CD4-positive, alpha-beta T cell (primary cell): ENCODE measurements at places on chromosomes 5 and 9.
A peak's percentile ranks its signal among the peaks of the same experiment; 100 is the strongest.

DNA sequence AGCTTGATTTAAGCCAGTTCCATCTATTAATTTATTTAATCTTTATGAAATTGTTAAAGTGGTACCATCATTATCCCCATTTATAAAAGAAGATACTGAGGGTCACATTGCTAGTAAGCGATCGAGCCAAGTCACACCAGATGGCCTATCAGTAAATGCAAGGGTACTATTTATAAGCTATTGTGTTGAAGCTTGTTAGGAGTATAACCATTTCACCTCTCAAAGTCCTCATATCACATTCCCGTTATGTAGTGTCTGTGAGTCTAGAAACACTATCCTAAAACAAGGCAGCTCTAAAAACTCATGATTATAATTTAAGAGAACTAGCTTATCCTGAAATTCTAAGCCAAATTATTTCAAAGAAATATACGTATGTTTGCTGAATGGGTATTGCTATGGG is 1161.8 kb downstream of the EFNA5 start:
- no peak for DNase-seq

- DNase-seq: no peak
These were observed 79.4 kb downstream of the FAM114A2 start for GRCh38 chr5:153959134-153959957.

DNA sequence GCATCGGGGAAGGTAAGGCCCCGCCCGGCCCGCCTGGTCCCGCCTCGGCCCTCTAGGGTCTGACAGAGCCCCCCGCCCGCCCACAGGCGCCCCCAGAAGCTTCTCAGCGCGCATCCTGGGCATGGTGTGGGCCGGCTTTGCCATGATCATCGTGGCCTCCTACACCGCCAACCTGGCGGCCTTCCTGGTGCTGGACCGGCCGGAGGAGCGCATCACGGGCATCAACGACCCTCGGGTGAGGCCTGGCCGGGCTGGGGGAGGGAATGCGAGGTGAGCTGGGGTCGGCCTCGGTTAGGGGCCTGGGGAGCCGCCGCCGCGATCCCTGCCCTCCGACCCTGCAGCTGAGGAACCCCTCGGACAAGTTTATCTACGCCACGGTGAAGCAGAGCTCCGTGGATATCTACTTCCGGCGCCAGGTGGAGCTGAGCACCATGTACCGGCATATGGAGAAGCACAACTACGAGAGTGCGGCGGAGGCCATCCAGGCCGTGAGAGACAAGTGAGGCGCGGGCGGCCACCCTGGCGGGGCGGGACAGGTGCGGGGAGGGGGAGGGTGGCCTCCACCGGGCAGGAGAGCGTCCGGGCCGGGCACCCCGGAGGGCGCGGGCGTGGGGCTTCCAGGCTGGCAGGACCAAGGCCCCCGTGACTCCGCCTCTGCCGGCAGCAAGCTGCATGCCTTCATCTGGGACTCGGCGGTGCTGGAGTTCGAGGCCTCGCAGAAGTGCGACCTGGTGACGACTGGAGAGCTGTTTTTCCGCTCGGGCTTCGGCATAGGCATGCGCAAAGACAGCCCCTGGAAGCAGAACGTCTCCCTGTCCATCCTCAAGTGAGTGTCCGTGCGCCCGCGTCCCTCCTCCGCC is 7.1 kb downstream of the LRRC26 start:
- no peak for DNase-seq

- DNase-seq: no peak
These were observed 177.7 kb downstream of the NR2F1-AS1 start for GRCh38 chr5:93403141-93403928.

DNA sequence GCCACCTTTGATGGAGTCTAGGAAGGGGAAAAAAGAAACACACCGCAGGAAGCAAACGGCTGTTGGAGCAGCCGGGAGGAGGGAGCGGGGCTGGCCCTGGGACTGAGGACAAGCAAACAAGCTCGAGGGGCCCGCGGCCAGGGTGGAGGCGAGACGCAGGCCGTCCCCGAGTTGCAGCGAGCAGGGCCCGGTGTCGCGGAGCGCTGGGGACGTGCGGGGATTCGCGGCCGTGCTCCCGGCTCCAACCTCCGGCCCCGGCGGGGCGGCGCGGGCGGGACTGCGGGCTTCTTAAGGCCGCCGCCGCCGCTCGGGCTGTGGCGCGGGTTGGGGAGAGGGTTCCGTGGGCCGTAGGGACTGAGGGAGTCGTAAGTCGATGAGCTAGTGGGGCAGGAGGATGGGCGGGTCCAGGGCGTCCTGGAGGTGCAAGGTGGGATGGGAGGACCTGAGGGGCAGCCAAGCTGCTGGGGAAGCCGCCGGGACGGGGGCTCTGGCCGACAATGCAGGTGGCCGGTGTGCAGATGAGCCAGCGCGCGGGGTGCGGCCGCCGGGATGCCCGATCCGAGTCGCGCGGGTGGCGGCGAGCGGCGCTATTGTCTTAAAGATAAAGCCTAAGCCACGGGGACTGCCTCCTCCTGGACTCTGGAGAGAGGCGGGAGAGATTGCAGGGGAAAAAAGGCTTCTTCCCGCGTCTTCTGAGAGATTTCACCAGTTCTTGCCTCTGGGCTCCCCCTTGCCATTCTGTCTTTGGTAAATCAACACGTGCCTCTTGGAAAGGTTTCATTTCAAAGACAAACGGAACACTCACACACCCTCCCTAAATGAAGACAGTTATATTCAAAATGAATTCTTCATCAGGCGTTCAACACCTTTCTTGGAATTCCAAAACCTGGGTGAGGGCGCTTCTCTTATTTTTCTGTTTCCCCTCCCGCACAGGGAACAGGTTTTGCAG is 1.6 kb upstream of the HAPLN1 start:
- DNase-seq: no peak

- no peak for DNase-seq
These were observed 123.9 kb upstream of the HAPLN1 start for GRCh38 chr5:83844449-83845068.

DNA sequence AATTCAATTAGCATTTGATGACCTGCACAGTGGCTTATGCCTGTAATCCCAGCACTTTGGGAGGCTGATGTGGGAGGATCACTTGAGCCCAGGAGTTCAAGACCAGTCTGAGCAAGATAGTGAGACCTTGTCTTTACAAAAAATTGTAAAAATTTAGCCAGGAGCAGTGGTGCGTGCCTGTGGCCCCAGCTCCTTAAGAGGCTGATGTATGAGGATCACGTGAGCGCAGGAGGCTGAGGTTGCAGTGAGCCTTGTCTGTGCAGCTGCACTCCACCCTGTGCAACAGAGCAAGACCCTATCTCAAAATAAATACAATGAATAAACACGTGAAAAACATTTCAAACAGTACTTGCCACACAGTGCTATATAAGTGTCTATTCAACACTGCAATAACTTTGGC is 4.2 kb downstream of the ABCA1 start:
- no peak for DNase-seq

DNA sequence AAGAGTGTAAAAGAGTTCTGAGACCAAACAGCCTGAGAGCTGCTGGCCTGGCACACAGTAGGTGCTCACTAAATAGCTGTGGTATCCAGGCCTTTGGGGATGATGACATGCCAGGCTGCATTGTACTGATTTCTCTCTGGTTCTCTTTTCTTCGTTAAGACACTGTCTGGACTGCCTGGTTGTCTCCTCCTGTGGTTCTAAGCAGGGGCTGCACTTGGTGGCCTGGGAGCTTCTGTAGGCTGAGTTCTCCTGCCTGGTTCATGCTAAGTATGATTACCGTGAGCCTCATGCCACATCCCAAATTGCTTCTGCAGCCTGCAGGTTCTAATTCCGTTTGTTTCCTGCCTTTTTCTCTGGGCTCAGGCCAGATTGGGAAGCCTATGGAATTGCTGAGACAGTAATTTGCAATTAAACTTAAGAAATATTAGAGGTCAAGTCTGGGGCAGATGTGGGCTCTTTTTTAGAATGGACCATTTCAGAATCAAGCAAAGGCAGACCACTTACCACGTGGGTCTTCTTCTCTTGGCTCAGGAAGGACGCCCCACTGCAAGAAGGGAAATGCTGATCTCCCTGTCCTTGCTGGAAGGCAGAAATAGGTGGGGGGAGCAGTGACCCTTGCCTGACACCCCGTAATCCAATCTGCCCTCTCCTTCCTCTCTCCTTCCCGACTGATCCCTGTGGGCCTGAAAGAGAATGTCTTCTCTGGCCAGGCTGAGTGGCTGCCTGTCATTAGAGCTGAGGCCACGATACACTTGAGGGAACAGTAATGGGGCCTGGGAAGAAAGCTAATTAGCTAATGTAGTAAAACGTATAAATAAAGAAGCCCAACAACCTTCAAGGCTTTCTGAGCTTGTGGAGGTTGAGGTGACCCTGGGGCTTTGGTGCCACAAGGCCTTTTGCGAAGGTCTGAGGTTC is 21.9 kb upstream of the BOD1 start:
- DNase-seq: no peak

- DNase-seq: no peak
These were observed 5.8 kb downstream of the SREK1 start for GRCh38 chr5:66149950-66150349.

GRCh38 chr5:141694479-141694878 is 12.4 kb upstream of the ARAP3 start:
- DNase-seq: no peak

GRCh38 chr5:77463905-77464304 is 28.2 kb downstream of the WDR41 start:
- no peak for DNase-seq

- DNase-seq: no peak
These were observed 15.4 kb downstream of the CD74 start for GRCh38 chr5:150397146-150397781.

- DNase-seq: no peak
These were observed 58.1 kb downstream of the EBF1 start for GRCh38 chr5:159041444-159042198.

DNA sequence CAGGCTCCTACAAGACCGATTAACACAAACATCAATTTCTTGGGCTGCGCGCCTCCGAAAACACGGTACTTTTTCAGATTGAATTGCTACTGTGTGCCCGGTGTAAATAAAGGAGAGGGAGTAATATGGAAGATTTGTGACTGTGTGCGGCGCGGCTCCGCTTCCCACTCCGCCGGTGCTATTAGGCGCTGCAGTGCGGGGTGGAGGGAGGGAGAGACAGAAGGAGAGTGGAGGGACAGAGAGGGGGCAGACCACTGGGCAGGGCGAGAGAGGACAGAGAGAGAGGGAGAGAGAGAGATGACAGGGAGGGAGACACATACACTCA is 24.7 kb upstream of the RNU6ATAC start:
- DNase-seq: no peak

DNA sequence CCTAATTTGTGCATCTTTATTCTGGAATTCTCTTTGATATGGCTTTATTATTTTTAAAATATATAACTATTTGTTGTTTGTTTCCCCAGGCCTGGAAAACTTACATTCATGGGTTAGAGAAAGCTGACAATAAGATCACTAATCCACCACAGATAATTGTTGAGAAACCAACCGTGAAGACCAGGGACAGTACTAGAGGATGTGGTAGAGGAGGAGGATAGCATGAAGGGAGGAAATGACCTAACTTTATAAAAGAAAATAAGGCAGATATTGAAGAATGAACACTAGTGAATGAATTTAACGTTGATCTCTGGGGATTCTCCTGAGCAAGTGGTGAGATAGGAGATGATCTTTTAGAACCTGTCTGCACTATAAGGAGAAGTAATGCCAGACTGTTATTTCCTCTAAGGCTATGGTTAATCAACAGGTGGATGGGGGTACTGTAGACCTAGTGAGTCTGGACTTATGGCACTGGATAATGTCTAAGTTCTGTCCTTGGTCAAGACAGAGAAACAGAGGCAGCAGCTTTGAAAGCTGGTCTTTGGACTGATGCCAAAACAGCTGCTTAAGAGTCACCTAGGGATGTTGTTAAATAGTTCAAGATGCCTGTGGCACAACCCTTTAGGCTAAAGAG is 52.4 kb downstream of the NREP start:
- DNase-seq: no peak

DNA sequence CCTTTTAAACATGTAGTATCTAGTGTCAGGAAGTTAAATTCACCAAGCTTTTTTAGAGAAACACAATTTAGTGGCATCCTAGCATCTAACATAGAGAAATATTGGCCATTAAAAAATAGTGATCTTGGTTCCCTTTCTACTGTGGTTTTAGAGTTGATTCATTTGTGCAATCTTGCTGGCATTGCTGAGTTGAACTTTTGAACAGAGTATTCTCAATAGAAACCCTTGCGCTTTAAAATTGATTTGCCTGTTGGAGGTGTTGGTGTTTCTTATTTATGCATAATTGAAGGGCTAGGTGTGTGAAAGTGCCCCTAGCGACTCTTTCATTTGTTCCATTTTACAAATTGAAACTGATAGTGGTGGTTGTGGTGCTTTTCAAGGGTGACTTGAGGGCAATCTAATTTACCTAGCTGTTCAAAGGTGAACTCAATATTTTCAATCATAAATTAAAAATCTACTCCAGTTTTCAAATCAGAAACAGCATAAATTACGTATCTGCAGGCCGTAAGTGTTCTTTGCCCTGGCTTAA is 73.0 kb upstream of the MPDZ start:
- no peak for DNase-seq

GRCh38 chr9:104984121-104984520 is 56.2 kb upstream of the ABCA1 start:
- DNase-seq: no peak

DNA sequence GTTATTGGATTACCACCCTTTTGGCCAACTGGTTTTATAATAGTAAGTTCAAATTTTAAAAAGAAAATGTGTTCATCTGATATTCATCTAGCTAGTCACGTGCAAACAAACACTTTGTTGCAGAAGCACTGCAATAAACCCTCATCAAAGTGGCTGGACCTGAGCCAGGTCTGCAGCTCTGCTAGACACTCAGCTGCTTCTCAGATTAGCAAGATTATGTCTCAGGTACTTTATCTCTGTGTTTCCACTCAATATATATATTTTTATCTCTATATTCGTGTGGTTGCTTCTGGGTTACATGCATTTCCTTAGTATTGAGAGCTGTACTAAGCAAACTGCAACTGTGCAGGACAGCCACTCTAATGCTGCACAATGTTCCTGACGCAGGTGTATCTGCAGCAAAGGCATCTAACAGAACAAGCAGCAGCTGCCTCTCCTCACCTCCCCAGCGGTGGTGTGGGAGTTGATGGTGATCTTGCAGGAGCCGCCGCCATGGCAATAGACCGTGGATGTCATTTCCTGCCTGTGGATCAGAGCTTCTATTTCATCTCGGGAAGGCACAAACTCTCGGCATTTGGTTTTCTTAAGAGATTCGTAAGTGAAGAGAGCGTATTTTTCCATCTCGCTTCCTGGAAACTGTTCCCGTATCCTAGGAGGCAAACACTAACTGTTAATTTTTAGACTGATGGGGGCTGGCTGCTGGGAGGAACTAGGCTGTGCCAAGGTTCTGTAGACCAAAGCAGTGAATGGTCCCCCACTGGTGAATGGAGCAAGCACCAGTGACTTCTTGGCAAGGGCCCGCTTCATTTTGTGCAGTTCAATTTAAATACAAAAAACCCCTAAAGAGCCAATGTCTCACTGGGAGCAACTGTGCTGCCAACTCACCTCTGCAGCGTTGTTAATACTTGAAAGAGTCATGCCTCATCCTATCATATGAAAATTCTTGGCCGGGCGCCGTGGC is 56.7 kb upstream of the RETREG1 start:
- peak; percentile 49 for DNase-seq

GRCh38 chr5:166068547-166069335 is 2222.7 kb upstream of the WWC1 start:
- DNase-seq: no peak
